ENCODE measurements at places on chromosomes 16 and 17.

- DNase-seq: no peak
These were observed 57.4 kb downstream of the PLCG2 start for GRCh38 chr16:81836279-81837054.

DNA sequence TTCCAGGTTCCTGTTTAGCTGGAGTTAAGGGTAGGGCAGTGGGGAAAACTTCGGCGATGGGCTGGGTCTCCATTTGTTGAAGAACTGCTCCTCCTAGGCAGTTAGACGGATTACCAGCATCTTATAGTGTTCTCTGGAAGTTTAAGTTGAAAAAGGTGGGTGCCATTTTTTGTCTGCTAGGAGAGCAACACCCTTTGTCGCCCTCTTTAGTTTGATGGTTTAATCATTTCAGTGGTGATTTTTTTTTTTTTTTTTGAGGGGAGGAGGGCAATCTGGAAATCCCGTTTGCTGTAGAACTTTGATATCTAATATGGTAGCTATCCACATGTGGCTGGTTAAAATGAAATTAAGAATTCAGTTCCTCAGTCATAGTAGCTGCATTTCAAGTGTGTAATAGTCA is 4.1 kb downstream of the UBFD1 start:
- DNase-seq: no peak

GRCh38 chr16:50910736-50911100 is 168.8 kb downstream of the CYLD start:
- no peak for DNase-seq

DNA sequence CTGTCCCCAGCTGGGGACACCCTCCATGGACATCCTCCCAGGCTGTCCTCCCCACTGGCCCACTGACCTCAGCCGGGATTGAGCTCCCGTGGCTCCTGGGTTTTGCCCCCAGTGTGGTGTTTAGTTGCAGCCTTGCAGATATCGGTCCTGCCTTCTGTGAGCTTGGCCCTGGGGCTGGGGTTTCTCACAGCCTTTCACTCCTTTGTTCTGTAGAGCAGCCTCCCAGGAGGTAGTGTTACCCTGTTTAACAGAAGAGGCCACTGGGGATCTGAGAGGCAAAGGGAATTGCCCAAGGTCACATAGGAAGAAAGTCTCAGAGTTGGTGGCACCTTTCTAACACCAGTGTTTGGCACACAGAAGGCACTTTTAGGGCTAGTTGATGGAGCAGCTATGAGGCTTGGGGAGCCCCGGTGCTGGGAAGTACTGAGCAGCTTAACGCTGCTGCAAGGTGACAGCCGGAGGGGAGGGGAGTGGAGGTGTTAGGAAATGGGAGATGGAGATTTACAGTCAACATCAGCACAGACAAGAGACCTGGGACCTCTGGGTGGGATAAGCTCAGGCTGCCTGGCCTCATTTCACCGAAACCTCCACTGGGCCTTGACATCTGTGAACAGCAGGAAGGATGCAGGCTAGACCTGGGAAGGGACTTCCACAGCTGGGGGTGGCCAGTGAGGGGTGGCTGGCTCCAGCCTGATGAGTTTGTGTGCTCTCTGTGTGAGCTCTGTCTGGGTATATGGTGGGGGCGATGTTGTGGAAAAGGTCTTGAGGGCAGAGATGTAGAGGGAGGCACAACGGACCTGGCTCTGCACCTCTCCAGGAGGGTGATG is 26.1 kb downstream of the CACNA1G start:
- no peak for DNase-seq

GRCh38 chr17:74759243-74759801 is 10.9 kb downstream of the NHERF1 start:
- no peak for DNase-seq

DNA sequence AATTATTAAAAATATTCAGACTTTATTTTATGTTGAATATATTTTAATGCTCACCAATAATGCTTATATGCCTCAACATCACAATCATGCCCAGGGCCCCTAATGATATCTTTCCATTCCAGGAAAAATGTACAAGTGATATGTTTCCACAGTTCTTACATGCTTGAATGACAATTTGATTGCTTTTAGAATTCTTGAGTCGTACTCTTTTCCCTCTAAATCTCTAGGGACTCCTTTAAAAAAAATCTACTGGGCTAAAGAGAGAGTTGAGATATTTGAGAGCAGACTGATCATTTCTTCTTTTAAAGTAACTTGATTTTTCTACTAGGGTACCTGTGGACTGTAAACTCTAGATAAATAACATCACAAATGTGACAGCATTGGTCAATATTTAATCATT is 18.2 kb upstream of the HLF start:
- DNase-seq: no peak

- DNase-seq: no peak
These were observed 35.6 kb upstream of the MNT start for GRCh38 chr17:2436316-2436905.

DNA sequence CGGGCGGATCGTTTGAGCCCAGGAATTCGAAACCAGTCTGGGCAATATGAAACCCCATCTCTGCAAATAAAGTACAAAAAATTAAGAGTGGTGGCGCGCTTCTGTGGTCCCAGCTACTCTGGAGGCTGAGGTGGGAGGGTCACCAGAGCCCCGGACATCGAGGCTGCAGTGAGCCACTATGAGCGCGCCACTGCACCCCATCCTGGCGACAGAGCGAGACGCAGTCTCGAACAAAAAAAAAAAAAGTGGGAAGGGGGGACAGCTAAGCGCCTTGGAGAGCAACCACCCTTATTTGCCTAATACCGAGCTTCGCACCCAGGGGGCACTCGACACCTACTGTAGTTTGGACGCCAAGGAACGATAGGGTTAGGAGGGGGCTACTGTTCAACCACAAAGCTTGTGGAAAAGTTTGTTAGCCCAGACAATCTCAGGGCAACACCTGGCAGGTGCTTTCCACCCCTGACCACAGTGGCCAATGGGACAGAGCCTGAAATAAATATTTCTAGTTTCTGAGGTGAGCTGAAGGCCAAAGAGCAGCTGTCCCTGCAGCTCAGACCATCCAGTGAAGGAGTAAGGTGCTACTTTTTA is 847 bp upstream of the PSMC3IP start:
- peak; percentile 67 for DNase-seq

- DNase-seq: no peak
These were observed 412.8 kb downstream of the KIF2B start for GRCh38 chr17:54235571-54235970.

GRCh38 chr16:4266372-4266771 is 6.5 kb downstream of the TFAP4 start:
- DNase-seq: no peak

DNA sequence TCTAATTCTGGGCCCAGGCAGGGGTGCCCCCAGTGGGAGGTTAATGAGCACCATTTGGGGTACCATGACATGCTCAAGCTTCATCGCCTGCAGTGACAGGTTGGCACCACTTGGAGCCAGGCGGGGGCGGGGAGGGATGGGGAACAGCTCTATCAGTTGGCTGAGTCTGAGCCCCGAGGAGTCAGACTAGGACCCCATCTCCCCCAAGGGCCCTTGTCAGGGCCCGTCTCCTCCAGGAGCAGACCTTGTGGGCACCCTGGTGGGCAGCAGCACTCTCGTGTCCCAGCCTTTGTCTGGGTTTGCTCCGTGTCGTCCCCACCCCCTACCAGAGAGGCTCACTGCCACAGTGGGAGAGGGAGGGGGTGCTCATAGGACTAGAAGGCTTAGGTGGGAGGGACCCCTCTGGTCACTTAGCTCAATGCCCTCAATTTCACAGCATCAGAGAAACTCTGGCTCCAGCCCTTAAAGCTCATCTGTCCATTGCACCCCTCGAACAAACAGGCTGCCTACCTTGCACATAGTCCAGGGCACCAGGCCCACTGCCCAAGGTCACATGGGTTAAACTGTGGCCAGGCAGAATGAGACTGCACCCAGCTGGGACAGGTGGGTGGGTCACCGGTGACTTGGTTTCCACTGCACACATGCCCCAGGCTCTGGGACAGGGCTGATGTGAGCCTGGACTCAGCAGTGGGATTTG is 4.1 kb downstream of the PPP1R9B start:
- DNase-seq: no peak

DNA sequence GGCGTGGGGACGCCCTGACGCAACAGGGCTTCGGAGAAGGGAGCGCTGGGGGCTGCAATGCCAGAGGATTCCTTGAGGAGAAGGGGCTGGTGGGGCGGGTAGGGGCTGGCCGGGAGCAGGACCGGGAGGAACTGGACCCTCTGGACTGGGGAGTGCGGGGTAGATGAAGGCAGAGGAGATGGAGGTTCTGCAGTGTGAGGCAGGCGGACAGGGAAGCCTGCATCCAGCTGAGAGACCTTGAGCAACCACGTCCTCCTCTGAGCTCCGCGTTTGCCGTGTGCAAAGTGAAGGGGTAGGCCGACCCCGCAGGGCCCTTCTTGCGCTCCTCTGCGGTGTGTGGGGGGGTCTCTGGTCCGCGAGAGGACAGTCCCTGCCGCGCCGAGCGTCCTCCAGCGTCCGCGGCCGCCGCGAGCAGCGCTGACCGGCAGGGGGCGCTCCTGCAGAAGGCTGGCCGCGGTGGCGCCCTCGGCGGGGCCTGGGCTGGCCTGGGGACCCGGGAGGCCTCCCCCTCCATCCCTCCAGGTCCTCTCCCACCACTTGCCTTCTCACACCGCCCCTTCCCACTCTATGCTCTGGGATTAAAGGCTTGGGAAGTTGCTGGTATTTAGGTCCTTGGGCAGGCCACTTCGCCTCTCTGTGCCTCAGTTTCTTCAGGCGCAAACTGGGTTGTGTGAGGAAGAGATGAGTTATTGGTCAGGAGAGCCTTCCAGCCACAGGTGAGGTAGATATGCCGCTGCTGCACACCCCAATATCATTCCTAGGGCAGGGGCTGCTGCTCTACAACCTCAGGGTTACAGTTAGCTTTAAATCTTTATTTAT is 9.6 kb upstream of the WNT9B start:
- no peak for DNase-seq

GRCh38 chr17:67152824-67153223 is 92.2 kb downstream of the HELZ start:
- DNase-seq: no peak

DNA sequence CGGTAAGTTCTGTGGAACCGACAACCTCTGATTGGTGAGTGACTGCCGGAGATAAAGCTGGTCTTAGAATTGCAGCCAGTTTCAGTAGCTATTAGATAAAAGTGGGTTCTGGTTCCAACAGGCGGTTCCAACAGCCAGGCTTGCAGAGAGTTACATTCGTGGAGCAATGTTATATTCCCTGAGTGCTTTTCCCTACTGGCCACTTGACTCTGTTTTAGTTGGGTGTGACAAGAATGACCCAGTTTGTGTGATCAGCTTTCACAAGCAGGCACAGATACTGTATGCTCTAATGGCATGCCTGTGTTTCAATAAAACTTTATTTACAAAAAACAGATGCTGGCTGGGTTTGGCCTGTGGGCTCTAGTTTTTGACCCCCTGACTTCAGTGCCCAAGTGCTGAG is 196.6 kb downstream of the SNX29 start:
- DNase-seq: no peak

DNA sequence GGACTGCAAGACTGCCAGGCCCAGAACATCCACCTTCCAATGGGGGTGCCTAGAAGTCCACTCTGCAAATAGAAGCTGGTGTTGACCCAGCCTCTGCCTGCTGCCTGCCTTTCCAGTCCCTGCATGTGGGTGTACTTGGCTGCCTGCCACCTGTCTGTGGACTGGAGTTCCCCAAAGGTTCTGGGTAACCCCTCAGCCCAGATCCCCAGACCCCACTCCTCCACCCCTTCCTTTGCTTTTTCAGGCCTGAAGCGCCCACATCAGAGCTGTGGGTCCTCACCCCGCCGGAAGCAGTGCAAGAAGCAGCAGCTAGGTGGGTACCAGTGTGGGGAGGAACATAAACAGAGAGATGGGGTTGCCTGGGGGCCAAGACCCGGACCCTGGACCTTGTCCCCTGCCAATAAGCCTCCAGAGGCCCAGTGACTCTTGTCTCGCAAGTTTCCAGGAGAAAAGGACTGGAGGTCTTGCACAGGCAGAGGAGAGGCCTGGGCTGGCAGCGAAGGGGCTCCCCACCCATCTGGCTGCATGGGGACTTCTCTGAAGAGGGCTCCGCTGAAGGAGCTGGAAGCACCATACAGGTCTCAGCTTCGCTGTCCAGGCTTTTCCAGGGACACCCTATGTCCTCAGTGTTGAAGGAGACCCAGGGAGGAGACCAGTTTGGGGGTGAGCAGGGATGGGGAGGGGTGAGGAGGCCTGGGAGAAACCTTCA is 34.3 kb downstream of the NLRC5 start:
- DNase-seq: peak; percentile 38

DNA sequence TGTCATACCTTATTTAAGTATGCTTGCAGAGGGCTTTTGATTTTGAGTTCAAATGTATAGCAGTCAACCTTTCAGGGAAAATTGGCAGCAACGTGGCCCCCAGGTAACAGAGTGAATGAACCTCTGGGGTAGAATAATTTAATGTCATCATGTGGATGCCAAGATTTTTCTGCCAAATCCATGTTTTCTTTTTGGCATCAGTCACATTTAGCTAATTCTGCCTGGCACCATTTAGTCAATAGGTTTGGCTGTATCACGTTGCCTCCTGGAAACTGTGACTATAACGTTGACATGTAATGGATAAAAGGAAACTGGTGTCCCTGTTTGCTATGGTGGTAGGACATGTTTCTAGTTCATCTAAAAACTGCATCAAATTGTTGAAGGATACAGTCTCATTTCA is 115.5 kb downstream of the HS3ST2 start:
- DNase-seq: no peak

GRCh38 chr16:2251296-2252111 is at the start of gene ECI1:
Gene ECI1 (minus strand): TSS chr16:2251587. CDS start chr16:2251566, 21 bp downstream.
- DNase-seq: peak; percentile 85

DNA sequence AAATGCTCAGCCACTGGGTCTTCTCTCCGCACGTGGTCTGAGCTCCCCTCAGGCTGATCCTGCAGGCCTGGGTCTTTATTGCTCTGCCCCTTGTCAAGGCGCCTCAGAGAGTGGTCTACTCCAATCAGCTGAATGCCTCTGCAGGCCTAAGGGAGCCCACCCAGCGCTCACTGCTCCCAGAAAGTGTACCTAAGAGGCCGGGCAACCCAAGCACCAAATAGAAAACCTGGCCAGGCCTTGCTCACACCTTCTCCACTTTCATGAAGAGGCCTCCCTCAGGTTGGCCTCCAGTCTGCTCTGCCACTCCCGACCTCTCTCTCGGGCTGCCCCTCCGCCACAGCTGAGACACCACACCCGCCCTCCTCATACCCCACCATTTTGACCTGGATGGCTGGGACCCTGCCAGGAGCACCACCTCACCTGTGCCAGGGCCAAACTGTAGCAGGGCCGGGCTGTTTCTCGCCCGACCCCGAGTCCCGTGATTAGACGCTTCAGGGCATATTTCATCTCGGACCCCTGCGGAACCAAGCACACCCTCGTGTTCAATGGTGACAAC is 665 bp downstream of the MYBBP1A start:
- DNase-seq: no peak

- no peak for DNase-seq
These were observed 28.4 kb downstream of the LRRC75A start for GRCh38 chr17:16463358-16464302.

- peak; percentile 26 for DNase-seq
These were observed 13.0 kb upstream of the SPNS3 start for GRCh38 chr17:4420692-4421131.
